Ovary (tissue), 10 donors: ENCODE measurements at places on chromosomes 16 and 17.

DNA sequence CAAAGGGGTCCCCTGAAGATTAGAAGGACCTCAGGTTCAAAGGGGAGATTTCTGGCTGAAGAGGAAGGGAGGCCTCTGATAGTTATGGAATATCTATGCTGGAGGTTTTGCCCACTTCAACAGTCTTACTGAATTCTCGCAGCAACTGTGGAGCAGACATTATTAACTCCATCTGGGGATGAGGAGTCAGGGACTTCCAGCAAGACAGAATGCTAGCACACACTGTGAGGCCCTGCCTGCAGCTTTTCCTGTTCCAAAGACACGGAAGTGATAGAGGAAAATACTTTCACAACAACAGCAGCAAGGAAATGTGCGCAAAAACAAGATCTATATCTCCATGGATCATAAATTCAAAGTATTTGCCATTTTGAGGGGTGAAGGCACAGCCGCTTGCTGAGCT, 72.8 kb downstream of the RPH3AL start:
- no peak for DNase-seq

DNA sequence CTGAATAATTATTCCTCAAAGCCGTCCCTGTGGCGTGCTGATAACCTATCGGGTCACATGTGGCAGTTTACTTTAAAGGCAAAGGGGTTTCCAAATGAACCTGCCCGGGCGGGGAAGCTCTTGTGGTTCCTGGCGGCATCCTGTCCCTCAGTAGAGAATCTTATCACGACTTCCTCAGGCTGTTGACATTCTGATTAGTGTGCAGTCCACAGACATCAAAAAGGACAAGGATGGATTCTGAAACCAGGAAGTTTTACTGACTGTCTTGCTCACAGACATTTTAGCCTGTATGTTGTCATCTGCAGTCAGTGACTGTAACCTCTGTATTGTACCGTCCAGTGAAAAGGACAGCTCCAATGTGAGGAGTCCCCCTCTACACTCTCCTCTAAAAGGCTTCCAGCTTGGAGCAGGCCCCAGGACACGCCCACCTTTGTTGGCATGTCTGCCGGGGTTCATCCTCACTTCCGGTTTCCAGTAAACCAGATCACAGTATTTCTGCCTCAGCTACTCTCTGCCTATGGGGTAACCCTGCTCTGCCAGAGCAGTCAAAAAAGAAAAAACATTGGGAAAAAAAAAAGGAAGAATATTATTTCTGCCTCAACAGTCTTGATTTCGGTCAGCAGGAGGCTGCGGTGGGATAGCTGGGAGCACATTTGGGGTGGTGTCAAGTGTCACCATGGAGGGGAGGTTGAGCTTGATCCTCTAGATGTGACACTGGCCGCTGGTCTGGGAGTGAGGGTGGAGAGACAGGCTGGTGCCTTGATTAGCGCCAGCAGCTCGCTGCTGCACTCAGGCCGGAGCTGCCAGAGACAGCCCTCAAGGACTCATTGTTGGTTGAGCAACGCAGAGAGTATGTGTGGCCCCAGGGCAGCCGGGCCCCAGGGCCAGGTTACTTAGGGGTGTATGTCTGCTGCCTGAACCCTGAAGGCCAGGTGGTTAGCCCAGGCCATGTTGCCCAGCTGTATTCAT, 89.0 kb upstream of the DNAH17 start:
- DNase-seq, result no peak

DNA sequence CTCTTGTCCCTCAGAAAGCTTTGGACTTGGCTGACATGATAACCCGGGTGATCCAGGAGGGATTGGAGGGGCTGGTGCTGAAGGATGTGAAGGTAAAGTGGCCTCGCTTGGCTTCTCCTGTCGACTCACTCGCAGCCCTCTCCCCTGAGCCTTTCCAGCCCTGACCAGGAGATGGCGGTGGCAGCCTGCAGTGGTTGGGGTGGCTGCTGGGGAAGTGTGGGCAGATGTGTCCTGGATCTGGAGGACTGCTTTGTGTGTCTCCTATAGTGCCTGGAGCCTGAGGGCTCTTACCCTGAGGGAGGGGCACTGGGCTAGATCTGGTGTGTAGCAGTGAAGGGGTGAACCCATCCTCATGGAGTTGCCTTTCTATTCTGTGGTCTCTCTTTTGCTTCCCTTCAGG, 17.9 kb downstream of the LIG3 start:
- DNase-seq, result no peak

DNA sequence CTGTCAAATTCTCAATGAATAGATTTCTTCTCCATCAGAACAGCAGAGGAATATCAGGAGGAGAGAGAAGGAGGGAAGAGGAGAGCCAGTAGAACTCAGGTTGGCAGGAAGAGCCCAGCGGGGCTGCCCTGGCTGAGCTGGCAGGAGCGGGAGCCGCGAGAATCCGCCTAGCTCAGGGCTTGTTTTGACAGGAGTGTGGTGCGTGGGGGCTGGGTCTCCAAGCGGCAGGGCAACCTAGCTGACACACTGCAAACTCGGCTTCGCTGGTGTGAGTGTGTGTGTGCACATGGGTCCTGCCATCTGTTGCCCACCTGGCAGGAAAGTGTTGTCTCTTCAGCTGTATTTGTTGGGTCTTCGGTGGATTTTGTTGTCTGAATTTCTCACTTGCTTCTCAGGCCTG, 27.9 kb upstream of the BCAR1 start:
- no peak for DNase-seq

DNA sequence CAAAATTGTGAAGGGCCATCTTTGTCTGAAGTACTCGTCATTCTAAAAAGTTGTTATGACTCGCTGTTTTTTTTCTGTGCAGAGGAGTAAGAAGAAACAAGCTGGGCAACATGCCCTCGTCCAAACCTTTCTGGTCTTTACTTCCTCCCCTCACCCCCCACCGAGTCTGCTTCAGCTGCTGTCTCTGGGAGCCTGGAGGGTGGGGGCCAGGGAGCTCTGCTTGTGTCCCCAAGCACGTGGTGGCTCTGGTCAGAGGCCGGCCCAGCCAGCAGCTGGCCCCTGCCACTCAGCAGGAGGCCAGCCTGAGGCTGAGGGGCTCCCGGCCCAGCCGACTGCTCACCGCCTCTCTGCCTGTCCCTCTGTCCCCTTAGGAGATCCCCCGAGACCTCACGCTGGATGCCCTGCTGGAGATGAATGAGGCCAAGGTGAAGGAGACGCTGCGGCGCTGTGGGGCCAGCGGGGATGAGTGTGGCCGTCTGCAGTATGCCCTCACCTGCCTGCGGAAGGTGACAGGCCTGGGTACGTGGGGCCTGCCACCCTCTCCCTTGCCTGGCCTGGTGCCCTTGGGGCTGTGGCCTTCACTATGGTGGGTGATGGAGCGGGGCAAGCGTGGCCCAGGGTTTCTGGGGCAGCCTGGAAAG, 53.7 kb upstream of the LGALS9 start:
- no peak for DNase-seq

DNA sequence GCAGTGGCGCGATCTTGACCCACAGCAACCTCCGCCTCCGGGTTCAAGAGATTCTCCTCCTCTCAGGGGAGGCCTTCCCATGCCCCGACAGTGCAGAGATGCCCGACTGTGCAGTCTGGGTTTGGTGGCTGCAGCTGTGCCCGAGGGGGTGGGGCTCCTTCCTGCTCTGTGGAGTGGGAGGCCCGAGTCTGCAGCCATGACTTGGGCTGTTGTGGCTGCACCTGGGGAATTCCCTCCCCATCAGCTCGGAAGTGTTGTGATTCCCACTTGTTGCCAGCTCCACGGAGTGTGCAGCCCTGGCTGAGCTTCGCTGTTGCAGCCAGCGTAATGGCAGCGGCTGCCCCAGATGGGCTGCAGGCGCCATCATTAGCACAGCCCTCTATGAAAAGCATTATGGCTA, 66.4 kb upstream of the SMIM36 start:
- DNase-seq, result peak; percentile 58

DNA sequence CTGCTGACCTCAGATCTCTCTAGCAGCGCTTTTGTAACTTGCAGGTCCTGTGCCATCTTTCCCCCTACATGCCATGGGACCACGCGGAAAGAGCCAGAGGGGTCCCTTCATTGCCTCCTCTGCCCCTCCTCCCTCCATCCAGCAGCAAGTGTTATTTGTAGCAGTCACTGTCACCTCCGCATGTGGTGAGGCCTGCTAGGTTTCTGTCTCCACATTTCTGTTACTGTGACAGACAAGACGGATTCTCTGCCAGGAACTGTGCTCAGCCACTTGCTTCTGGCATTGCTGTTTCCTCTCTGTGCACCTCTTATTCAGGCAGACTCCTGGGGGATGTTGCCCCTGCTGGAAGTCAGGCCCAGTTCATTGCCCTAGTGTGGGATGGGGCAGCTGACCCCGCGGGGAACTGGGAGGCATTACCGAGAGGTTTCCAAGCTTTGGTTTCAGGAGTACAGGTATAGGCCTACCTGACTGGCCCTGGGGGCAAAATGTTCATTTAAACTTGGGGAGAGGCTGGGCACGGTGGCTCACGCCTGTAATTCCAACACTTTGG, 61.2 kb downstream of the RAB11FIP4 start:
- no peak for DNase-seq

GRCh38 chr17:14918540-14918939, 346.6 kb downstream of the PMP22 start:
- DNase-seq, result no peak

DNA sequence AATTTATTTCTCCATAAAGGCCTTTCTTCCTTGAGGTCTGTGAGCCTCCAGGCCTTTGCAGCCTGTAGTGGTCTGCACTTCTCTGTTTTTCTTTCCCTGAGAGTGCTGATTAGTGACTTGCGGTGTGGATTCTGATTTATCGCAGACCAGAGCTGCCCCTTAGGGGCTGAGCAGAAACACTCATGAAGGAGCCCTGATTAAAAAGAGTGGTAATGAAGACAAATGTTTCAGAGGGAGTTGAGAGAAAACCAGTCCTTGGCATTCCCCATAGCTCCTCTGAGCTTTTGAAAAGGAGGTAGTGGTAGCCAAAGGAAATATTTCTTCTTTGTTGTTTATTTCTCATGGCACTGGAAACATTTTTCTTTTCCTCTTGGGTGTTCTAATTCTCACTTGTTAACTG, 268.1 kb upstream of the TBX2 start:
- no peak for DNase-seq

DNA sequence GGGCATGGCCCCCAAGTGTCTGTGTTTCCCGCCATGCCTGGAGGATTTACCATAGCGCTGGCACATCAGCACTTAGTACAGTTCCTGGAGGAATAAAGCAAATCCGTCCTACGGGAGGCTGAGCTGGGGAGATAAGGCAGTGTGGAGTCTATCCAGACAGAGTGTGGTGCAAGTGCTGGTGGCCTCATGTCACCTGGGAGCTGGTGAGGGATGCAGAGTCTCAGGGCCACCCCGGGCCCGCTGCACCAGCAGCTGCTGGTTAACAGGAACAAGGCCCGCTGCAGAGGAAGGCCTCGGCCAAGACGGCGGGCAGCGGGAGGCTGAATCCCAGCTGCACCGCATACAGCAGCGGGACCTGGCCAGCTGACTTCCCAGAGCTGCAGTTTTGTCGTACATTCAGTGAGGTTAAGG, 57.3 kb upstream of the CDC42EP4 start:
- DNase-seq, result peak; percentile 55

DNA sequence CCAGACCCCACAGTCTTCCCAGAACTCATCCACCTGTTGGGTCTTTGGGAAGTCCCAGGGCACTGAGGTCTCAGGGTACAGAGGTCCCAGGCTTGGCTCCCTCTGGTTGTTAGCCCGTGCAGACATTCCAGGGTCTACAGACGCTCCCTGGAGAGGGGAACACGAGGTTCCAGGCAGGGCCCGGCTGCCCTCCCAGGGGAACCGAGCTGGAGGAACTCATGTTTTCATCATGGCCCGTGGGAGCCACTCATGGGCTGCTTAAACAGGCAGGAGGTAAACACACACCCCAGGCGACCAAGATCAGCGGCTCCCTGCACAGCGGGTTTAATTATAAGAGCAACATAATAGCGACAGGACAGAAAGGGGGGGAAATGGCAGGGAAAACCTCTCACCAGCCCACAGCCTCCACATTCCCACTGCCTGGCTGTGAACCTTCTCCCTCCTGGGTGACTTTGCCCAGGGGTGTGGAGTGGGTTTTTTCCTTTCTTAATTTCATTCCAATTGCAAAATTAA, 36.5 kb downstream of the TRARG1 start:
- no peak for DNase-seq

DNA sequence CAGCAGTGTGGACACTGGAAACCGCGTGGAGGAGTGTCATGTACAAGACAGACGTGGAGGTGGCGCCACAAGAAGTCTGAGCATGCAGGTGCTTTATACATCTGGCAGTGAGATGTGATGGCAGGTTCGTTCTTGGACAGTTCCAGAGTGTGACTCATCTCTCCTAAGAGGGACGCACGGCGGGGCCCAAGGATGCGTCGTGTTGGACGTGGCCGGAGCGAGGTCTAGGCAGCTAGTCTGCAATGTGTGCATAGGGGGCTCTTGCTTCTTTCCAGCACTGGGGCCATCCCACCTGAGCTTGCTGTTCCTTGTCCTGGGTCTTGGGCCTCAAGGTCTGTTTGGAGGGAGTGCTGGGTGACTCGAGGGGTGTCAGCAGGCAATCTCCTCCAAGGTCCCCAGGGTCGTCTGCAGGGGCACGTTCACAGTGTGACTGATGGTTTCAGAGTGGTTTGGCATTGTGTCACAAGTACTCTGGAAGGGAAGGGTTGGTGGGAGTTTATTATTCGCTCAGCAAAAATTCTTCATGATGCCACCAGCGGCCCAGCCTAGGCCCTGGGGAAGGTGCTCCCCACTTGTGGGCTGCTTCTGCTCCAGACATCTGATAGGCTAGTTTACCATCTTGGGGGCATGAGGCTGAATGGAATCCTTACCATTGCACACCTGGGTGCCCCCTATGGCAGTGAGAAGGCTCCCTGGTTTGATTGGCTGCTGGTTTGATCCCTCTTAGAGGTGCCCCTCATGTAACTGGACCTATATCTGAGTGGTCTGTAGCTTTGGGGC, 22.1 kb downstream of the SPACA3 start:
- DNase-seq, result no peak

- DNase-seq, result no peak
These were observed 16.9 kb upstream of the CYTH1 start for GRCh38 chr17:78798695-78799559.

- DNase-seq, result no peak
These were observed 1.5 kb downstream of the KRTAP16-1 start for GRCh38 chr17:41307647-41308046.

DNA sequence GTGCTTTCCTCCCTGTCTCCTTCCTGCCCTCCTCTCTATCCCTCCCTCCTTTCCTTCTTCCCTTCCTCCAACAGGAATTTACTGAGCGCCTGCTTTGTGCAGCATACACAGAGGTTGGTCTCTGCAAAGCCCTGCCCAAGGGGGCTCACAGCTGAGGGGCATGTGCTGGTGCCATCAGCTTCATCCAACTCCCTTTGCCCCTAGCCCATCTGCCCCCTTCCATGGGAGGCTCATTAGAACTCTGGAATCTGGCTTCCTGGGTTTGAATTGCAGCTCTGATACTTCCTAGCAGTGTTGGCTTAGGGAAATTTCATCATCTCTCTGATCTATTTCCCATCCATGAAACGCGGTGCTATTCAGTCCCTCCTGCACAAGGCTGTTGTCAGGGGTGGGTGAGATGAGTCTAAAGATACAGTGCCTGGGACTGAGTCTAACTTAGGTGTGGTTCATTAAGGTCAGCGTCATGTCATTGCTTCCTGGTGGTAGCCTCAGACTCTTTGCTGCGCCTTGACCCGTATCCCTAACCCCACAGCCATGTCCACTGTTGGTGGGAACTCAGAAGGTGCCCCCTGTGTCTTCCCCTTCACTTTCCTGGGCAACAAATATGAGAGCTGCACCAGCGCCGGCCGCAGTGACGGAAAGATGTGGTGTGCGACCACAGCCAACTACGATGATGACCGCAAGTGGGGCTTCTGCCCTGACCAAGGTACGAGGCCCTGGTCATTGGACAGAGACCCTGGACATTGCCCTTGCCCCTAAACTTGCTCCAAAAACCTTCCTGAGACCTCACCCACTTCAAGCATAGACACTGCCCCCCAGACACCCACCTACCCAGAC, 10.3 kb downstream of the MMP2 start:
- no peak for DNase-seq

GRCh38 chr16:72013888-72014581, 5.5 kb downstream of the DHODH start:
- DNase-seq, result peak; percentile 66
